ENCODE measurements at places on chromosomes 1 and 21.

DNA sequence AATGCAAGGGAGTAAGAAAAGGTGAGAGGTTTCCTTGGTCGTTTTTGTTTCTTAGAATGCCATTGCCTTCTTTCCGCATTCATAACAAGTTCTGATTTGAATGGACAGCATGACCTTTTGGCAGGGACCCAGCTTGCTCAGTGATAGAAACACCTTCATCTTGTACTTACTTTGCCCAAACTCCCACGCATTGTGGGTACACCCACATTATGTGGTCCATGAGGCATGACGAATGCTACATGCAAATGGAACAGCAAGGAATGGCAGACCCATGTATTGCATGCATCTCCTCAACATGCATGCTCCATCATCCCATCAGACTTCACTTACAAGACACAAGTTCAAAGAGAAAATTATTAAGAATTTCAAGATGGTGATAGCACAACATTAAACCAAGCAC is 102.8 kb downstream of the CDC7 start:
- DNase-seq = no peak

DNA sequence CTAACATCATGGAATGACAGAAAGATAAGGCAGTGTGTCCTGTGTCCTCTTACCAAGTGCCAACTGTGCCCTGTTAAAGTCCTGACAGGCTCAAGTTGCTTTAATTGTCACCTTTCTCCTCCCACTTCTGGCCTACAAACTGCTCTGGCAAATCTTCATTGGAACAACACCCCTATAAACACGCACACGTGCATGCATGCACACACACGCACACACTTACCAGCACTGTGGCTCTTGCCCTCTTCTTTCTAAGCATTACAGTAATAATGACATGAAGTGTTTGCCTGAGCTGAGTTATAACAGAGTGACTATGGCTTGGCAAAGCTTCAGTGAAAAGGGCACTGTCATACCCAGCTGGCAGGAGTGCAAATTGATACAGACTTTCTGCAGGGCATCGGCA is 82.3 kb upstream of the SYT6 start:
- no peak for DNase-seq

DNA sequence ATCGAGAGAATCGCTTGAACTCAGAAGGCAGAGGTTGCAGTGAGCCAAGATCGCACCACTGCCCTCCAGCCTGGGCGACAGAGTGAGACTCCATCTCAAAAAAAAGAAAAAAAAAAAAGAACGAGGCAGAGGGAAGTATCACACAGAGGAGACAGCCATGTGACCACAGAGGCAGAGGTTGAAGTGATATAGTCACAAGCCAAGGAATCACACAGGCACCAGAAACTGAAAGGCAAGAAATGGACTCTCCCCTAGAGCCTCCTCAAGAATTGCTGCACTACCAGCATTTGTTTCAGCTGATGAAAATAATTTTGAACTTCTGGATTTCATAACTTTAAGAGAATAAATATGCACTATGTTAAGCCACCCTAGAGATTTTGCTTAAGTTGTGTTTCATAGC is 459.6 kb downstream of the PTPRC start:
- DNase-seq = no peak

DNA sequence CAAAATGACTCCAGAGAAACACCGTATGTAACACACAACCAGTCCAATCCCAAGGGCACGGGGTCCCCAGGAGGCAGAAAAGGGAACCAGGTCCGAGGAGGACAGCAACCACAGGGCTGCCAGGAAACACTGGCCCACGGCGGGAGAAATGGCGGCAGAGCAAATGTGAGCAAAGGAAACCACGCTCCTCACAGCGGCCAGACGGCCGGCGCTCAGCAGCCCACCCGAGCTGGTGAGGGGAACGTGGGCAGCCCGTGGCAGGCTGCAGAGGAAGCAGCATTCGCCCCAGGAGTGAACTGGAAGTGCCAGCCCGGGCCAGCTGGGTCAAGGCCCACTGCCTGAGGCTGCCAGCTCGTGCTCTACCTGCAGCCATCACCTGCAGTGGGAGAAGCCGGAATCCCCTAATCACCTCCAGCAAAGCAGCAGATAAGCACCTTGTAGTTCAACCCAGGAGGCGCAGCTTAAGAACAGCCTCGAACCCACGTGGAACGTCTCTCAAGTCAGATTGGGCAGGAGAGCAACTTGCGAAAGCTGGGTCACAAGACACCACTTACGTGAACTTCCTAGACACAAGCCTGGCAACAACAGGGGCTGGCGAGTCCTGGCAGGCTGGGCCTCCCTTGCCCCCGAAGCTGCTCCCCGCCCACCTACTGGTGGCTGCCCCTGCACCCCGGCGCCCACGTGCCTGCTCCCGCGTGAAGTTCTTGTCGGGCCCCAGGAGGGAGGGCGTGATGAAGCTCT is 6.7 kb downstream of the SLC19A1 start:
- no peak for DNase-seq

GRCh38 chr21:30222724-30223123 is 6.8 kb upstream of the CLDN8 start:
- no peak for DNase-seq

DNA sequence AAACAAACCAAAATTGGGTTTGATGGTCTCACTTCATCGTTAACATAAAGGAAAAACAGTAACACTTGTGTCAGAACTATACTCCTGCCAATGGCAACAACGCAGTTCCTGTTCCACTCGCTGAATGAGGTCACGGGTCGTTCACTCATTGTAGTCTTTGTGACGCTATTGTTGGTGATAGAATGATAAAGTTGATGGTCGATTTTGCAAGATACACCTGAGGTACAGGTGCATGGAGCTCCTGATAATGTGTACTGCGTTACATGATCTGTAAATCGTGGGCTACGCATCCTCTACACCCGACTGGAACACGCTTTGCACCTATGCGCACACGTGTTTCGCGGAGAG is 391 bp upstream of the CENPS start:
- DNase-seq = no peak

DNA sequence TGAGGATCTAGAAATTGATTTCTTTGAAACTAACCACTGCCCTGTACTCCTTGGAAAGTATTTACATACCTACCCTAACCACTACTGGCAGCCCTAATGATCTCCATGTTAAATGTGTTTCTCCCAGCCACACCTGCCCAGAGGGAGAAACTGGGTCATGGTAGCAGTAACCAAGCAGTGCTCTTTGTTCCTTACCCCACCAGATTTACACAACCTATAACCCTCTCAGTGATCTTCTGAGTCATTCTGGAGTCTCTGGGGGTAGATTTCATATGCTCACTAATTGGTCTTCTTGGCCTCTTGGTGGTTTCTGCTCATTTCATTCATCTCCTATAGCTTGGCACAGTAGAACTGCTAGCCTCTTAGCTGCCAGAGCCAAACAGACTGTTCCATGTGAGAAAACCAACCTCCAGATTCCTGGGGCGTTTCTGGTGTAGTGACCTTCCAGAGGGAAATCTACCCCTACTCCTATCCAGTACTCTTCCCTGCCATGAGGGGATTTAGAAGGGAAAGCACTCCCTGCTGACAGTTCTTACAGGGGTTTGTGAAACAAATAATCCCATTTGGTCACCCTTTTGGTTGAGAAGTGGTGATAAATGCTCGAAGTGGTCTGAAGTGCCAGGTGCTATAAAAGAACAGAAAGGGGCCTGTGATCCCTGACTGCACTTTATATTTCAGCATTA is 36.2 kb upstream of the LRIG2 start:
- DNase-seq = no peak

DNA sequence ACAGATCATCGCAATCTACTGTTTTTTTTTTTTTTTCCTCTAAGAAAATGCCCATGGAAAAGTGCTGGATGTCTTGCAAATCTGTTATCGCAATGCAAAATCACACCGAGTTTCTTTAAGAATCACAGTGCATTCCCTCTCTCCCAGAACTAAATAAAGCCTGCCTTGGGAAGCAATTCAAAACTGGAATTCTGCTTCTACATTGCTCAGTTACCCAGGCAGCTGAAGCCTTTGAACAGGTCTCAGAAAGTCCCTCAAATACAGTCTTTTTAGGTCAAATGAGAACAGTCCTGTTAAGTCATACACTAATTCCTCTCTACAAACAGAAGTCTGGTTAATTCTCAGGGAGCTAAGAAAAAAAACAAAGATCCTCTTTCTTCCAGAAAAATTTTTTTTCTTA is 46.3 kb downstream of the SLC30A10 start:
- DNase-seq = no peak

DNA sequence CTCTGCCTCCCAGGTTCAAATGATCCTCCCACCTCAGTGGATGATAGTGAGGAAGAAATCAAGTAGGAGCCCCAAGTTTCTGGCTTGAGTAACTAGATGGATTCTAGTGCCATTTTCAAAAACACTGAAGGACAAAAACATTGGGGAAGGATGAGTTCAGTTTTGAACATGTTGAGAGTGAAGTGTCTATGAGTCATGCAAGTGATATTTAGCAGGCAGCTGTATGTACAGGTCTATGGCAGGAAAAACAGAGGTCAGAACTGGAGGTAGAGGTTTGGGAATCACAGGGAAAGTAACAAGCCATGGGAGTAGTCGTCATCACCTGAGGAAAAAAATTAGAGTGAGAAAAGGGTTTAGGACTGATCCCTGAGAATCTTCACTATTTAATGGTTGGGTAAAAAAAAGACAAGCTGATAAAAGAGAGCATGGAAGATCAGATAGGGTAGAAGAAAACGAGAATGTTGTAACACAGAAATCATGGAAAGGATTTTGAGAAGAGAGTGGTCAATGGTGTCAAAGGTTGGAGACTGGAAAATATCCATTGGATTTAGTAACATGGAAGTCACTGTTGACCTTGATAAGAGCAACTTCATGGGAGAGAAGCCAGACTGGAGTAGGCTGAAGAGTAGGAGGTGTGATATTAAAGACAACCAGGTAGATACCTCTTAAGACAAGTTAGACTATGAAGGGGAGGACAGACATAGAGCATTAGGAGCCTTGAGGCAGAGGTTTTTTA is 53.1 kb downstream of the DIPK1A start:
- no peak for DNase-seq

DNA sequence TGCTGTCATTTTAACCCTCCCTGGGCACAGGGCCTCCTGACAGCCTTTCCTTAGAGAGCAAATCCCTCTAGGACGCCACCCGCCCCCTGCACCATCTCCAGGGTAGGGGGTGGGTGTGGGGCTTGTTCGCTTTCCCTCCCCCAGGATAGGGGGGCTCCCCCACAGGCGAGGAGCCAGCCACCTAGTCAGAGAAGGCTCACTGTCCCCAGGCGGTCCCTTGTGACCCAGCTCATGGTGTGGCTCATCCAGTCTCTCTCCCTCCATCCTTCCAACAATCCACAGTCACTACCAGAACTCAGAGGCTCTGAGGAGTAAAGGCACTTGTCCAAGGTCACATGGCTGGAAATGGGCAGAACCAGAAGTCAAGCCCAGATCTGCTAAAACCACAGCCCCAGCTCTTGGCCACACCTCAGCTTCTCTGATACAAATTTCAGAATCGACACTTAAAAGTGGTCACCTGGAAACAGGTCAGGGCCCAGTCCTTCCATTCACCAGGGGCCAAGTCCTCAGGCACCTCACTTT is 89.8 kb downstream of the MRPL37 start:
- no peak for DNase-seq

DNA sequence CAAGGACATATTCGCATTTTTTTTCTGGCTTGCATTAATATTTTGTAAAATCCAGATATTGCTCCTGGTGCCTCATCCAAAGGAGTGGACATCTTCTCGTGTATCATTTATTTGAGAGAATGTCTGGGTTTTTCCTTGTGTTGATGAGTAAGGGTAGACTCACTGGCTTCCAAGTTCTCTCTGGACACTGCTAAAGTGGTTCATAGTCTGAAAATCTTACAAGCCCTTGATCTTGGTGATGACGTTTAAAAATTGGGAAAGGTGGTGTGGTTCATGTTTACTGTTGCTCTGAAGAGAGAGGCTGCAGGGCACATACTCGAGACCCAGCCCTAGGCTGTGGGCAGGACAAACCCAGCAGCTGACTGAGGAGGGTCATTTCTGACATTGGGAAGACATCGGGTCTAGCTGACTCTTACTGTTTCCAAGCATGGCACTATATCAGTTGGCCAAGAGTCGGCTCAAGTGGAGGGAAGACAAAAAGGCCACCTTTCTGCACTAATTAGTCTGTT is 296.2 kb downstream of the LMX1A start:
- no peak for DNase-seq

DNA sequence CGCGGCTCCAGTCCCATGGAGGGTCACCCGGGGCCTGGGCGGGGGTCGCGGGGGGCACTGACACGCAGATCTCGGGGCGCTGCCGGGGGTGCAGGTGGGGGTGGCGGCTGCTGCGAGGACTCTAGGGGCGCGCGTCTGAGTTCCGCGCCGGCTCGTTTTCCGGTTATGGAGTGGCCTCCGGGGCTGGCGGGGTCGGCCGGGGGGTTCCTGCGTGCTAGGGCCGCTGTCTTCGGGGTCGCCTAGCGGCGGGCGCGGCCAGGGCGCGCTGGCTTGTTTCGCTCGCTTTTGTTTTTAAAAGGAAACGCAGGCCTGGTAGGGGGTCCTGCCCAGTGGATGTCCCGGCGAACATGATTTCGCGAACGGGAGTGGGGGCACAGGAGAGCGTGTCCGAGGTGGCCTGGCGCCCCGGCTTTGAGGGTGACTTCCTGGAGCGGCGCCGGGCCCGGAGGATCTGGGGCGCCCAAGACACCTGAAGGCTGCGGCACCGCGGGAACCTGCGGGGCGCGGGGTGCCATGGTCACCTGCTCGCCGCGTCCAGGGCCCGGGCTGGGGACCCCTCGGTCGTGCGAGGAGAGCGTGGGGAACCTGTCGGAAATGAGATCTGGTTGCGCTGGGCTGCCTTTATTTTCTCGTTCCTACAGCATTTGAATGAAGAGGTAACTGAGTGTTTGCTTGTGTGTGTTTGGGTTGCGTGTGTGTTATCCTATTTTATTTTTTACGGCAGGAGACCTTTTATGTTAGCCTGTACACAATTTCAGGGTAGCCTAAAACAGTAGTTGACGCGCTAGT is 618 bp downstream of the ETS2 start:
- DNase-seq = peak; percentile 11

GRCh38 chr1:25096307-25097150 is 135.8 kb downstream of the SYF2 start:
- DNase-seq = no peak

DNA sequence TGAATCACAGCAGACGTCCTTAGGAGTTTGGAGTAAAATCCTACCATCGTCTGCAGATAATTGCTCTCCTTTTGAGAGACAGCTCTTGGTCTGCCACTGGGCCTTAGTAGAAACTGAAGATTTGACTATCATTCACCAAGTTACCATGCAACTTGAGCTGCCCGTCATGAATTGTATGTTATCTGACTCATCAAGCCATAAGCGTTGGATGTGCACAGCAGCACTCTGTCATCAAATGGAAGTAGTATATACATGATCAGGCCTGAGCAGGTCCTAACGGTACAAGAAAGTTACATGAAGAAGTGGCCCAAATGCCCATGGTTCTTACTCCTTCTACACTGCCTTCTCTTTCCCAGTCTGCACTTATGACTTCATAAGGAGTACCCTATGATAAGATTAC is 317.8 kb downstream of the GPATCH2 start:
- DNase-seq = no peak

DNA sequence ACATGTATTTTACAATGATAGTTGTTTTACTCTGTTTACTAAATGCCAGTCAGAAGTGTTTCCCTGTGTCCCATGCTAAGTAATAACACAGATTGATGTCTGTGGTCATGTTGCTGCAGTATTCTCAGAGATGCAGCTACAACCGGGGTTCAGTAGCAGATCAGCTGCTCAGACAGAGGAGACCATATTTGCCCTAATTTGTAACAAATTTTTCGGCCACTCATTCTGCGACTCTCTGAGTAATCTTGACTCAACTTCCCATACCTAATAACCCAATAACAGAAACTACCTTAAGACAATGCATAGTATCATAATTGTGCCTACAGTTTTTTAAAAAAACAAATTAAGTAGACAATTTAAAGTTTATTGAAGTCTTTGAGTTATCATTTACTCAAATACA is 32.6 kb downstream of the NIBAN1 start:
- DNase-seq = no peak

- no peak for DNase-seq
These were observed 18.2 kb downstream of the DNALI1 start for GRCh38 chr1:37574834-37575480.
